ENCODE measurements at places on chromosomes 3 and 15.

DNA sequence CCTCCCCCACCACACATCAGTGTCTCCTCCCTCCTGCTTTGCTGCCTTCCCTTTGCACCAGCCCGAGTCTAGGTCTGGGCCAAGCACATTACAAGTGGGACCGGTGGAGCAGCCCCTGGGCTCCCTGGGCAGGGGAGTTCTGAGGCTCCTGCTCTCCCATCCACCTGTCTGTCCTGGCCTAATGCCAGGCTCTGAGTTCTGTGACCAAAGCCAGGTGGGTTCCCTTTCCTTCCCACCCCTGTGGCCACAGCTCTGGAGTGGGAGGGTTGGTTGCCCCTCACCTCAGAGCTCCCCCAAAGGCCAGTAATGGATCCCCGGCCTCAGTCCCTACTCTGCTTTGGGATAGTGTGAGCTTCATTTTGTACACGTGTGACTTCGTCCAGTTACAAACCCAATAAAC, 2.3 kb upstream of the ABCF3 start:
- no peak for DNase-seq

- DNase-seq, result no peak
Observed at GRCh38 chr3:22349215-22349851, 598.3 kb upstream of the ZNF385D start.

DNA sequence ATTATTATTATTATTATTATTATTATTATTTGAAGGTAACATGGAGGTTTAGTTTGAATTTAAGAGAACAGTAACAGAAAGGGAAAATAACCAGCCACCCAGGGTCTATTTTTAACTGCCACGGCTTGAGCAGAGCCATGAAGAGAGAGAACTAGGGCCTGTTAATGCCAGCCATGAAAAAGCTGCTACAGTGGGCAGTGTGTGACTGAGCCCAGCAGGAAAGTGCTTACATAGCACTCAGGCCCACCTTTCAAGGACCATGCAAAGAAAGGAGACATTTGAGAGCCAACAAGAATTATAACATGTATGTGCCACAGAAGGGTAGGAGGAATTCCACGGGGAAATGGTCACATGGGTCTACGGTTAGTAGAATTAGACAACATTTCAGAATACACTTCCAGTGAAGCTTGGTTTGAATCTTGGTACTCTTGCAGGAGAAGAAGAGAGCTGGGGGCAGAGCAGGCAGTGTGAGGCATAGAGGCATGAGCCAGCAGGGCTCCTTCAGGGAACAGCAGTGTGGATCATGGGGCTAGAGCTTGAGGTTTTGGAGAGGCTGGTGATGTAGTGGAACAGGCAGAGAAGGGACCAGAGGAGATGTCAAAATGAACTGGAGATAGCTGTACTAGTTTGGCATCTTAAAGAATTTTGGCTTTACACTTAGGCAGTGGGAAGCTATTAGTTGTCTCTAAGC, 140.7 kb downstream of the CMSS1 start:
- DNase-seq, result no peak

GRCh38 chr15:40830884-40831283, 2.4 kb upstream of the PPP1R14D start:
- no peak for DNase-seq

DNA sequence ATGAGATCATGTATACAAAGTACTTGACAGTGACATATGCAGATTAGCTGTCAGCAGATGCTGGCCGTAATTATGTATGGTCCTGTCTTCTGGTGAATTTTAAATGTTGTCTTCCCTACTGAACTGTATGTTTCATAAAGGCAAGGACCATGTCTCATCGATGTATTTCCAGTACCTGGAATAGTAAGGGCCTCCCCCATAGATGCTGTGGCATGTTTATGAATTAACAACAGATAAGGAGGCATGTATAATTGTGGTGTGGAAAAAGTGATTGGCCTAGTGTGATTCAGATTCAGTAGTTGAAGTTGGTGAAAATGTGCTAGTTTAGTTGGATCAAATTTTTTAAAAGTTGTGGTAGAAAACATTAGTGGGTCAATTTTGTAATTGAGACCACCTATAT, 202.7 kb upstream of the SLC2A2 start:
- DNase-seq, result no peak

GRCh38 chr3:120153294-120153693, 59.0 kb upstream of the GSK3B start:
- DNase-seq, result no peak

DNA sequence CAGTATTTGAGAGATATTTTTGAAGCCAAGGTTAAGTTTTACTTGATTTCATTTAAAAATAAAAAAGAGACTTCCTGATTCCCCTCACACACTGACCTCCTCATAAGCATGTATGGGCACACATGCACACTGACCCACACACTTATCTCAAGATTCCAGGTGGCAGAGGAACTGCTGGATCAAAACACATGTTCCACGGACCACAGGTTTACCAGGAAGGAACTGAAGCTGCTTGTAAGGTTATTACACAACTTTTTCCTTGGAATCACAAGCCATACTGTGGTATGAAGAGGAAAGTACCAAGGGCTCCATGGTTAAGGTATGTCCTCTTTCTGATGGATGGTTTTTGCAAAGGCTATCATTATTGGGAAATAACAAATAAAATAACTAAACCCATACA, 7.5 kb downstream of the CLDN1 start:
- no peak for DNase-seq

Data from activated T-cell treated with anti-CD3 and anti-CD28 coated beads, Interleukin-2, amount 50 U/mL, for 1 hour (primary cell).